Activated CD4-positive, alpha-beta T cell treated with anti-CD3 and anti-CD28 coated beads, Interleukin-2, amount 10 ng/mL, durations not matched to agents 24 days and 14 days (primary cell): ENCODE measurements at places on chromosomes 5 and 9. TPM values are rescaled to one million over a fixed set of nuclear protein-coding genes. Genes with fewer than 3 reads are reported as not detected.
A peak's percentile ranks its signal among the peaks of the same experiment; 100 is the strongest.

- no peak overlapping the region for H3K27ac ChIP-seq
- H3K27me3 ChIP-seq: no peaks in the 10 kb centered on the region
- H3K4me1 ChIP-seq: no peaks in the 10 kb centered on the region
- H3K36me3 ChIP-seq: no peaks in the 10 kb centered on the region
- no peak overlapping the region for H3K4me3 ChIP-seq
Observed at GRCh38 chr5:117177302-117177701, 602.7 kb upstream of the SEMA6A start.

DNA sequence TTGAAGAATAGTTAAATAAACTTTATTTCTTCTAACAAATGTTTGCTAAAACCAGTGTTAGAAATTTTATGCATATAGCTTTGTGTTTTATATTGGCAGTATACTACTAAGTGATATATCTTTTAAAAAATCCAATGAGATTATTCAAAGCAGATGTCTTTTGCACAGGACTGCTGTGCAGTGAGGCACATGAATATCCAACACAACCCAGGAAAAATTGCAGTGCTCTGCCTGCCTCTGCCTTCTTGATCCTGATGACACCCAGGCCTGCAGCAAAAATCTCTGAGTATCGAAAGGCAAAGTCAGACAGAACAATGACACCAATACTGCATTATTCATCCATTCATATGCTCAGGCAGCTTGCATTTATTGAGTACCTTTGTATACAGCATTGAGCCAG is 1076.5 kb upstream of the ARRDC3 start:
- H3K27me3 ChIP-seq: no peaks in the 10 kb centered on the region
- DNase-seq: no peak
- no peaks in the 10 kb centered on the region for H3K4me1 ChIP-seq
- no peak overlapping the region for H3K27ac ChIP-seq

- H3K4me1 ChIP-seq: no peaks in the 10 kb centered on the region
- no peaks in the 10 kb centered on the region for H3K36me3 ChIP-seq
- no peaks in the 10 kb centered on the region for H3K27me3 ChIP-seq
- no peak overlapping the region for H3K27ac ChIP-seq
- H3K4me3 ChIP-seq: no peak overlapping the region
Observed at GRCh38 chr9:114263853-114264510, 58.9 kb upstream of the ORM1 start.

GRCh38 chr5:122978068-122978467 is 58.5 kb downstream of the PPIC start:
- no peak overlapping the region for H3K4me3 ChIP-seq
- peaks cover 4% of the 10 kb centered on the region for H3K27me3 ChIP-seq
- no peaks in the 10 kb centered on the region for H3K4me1 ChIP-seq
- no peaks in the 10 kb centered on the region for H3K36me3 ChIP-seq

DNA sequence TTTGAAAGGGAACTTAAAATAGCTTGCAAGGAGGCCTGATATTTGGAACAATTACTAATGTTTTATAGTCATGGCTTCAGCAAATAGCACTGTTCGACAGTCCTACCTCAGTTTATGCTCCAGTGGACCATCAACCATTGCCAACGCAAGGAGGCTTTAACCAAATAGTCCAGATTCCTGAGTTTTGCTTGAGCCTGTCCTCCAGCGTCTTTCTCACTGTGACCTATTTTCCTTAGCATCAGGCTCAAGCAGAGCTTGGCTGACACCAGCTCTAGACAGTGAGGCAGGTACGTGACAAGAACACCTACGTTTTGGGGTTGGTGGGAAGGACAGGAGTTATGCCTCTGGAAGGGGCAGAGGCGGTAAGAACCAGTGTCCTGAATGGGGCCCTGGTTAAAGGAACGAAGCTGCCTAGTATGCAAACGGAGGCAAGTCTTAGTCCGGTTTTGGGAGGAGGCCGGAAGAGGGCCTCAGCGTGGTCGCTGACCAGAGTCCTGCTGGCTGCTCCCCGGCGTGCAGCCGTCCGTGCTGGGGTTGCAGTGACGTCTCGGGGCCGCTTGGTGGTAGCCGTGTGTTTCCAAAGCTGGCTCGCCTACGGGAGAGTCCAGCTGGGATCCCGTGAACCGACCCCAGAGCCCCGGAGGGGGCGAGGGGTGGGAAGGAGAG is 998 bp upstream of the FGF18 start:
- peak; percentile 88 for DNase-seq
- H3K27ac ChIP-seq: no peak overlapping the region
- H3K4me1 ChIP-seq: peaks cover 13% of the 10 kb centered on the region
- H3K4me3 ChIP-seq: peak overlapping the region; percentile 80
- peaks cover 20% of the 10 kb centered on the region for H3K27me3 ChIP-seq
- peaks cover 8% of the 10 kb centered on the region for H3K36me3 ChIP-seq

GRCh38 chr9:88287972-88288371 is 100.3 kb upstream of the SPIN1 start:
- no peak for DNase-seq
- peaks cover 5% of the 10 kb centered on the region for H3K27me3 ChIP-seq
- H3K4me3 ChIP-seq: no peak overlapping the region
- H3K36me3 ChIP-seq: peaks cover 9% of the 10 kb centered on the region
- H3K4me1 ChIP-seq: peaks cover 3% of the 10 kb centered on the region
- no peak overlapping the region for H3K27ac ChIP-seq

- no peaks in the 10 kb centered on the region for H3K27me3 ChIP-seq
- no peak for DNase-seq
- H3K36me3 ChIP-seq: no peaks in the 10 kb centered on the region
- no peaks in the 10 kb centered on the region for H3K4me1 ChIP-seq
- H3K4me3 ChIP-seq: no peak overlapping the region
- H3K27ac ChIP-seq: no peak overlapping the region
Observed at GRCh38 chr5:45609661-45610060, 86.5 kb downstream of the HCN1 start.

DNA sequence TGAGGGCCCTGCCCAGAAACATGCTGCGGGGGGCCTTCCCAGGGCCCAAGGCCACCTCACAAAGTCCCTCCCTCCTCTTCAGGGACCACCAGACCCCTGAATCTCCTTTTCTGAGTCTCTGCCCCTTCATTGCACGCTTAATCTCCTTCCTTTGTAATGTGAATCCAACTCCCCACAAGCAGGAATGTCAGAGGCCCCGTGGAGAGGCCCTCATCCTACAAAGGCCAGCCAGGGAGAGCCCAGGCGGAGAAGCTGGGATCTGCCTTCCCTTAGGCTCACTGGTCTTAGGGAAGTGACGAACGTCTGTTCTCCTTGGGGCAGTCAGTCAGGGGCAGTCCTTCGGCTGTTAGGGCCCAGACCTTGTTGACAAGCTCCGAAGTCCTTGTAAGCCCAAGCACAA is 2.3 kb downstream of the SMIM33 start:
- no peaks in the 10 kb centered on the region for H3K27me3 ChIP-seq
- DNase-seq: peak; percentile 55
- peaks cover 79% of the 10 kb centered on the region for H3K4me1 ChIP-seq
- peaks cover 33% of the 10 kb centered on the region for H3K36me3 ChIP-seq
- no peak overlapping the region for H3K27ac ChIP-seq

DNA sequence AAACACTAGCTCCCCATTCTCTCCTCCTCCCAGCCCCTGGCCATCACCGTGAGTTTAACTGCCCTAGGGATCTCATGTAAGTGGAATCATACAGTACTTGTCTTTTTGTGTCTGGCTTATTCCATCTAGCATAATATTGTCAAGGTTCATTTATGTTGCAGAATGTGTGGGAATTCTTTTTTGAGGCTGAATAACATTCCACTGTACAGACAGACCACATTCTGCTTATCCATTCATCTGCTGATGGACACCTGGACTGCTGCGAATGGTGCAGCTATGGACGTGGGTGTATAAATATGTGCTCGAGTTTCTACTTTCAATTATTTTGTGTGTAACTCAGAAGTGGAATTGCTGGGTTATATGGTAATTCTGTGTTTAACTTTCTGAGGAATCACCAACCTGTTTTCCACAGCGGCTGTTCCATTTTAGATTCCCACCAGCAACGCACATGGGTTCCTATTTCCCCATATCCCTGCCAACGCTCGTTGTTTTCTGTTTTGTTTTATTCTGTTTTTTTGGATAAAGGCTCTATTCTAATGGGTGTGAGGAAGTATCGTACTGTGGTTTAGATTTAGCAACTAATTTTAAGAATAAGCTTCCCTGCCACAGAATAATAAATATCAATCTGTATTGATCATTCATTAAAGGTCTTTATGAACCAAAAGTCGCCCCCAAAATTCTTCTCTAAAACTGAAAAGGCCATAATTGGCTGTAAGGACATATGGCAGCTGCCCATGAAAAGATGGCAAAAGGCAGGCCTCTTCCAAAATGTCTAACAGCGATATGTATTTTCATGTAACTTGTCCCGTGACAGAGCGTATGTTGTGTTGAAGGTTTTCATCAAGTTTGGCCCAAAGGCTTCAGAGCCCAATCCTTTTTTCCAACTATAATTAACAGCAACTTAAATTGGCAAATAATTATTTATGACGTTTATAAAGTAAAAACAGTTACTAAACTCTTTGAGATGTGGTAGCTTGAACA is 70.3 kb downstream of the DAP start:
- H3K4me3 ChIP-seq: no peak overlapping the region
- H3K4me1 ChIP-seq: peaks cover 6% of the 10 kb centered on the region
- no peak overlapping the region for H3K27ac ChIP-seq
- no peaks in the 10 kb centered on the region for H3K27me3 ChIP-seq

GRCh38 chr9:128150594-128151308 is 1.5 kb downstream of the LCN2 start:
- H3K27ac ChIP-seq: no peak overlapping the region
- no peak overlapping the region for H3K4me3 ChIP-seq
- no peaks in the 10 kb centered on the region for H3K36me3 ChIP-seq
- peaks cover 3% of the 10 kb centered on the region for H3K4me1 ChIP-seq
- DNase-seq: peak; percentile 70

- peaks cover 6% of the 10 kb centered on the region for H3K36me3 ChIP-seq
- H3K4me3 ChIP-seq: peak overlapping the region; percentile 62
- peaks cover 23% of the 10 kb centered on the region for H3K4me1 ChIP-seq
Observed at GRCh38 chr9:98248737-98249474, 6.5 kb downstream of the TBC1D2 start.

DNA sequence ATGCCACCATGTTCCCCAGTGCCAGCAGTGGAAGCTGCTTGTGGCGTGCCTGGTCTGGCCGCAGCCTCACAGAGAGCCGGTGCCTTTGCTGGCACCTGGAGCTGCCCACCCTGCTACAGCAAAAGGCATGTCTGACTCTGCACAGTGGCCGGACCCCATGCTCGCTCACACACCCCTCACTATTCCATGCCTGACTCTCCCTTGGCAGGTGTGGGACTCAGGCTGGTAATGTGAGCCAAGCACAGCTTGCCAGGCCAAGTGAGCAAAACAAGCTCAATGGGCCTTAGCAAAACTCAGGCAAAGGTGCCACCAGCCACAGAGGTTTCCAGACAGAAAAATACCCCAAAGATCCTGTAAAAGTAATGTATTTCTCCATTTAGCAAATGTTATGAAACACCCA is 15.5 kb downstream of the GNA14 start:
- no peak for DNase-seq
- no peak overlapping the region for H3K27ac ChIP-seq
- no peaks in the 10 kb centered on the region for H3K36me3 ChIP-seq
- no peak overlapping the region for H3K4me3 ChIP-seq
- H3K4me1 ChIP-seq: no peaks in the 10 kb centered on the region

- H3K4me3 ChIP-seq: no peak overlapping the region
- H3K27ac ChIP-seq: no peak overlapping the region
- H3K36me3 ChIP-seq: no peaks in the 10 kb centered on the region
- peaks cover 2% of the 10 kb centered on the region for H3K4me1 ChIP-seq
Observed at GRCh38 chr9:134414900-134415425, 88.7 kb downstream of the RXRA start.

DNA sequence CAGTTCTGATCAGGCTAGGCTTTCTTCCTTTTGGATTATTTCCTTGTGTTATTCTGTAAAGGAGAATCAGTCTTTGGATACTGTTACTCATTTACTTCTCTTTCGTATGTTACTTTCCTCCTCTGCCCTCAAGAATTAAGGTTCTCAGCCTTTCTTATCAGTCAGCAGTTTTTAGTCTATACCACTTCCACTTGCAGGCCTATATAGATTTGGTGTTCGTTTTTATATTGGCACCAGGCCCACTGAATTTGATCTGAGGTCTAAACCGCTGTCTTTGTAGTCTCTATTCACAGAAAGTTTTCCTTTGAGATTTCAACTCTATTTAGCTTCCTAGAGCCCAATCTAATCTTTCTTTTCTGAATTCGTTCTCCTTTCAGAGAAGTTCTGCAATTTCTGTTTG is 62.8 kb downstream of the ERBIN start:
- H3K36me3 ChIP-seq: peaks cover 18% of the 10 kb centered on the region
- H3K27ac ChIP-seq: no peak overlapping the region
- H3K4me1 ChIP-seq: peaks cover 6% of the 10 kb centered on the region

GRCh38 chr9:27367921-27368315 is 71.0 kb upstream of the EQTN start:
- H3K4me3 ChIP-seq: no peak overlapping the region
- peaks cover 40% of the 10 kb centered on the region for H3K4me1 ChIP-seq
- H3K36me3 ChIP-seq: no peaks in the 10 kb centered on the region
- peak overlapping the region; percentile 14 for H3K27ac ChIP-seq
- DNase-seq: no peak

DNA sequence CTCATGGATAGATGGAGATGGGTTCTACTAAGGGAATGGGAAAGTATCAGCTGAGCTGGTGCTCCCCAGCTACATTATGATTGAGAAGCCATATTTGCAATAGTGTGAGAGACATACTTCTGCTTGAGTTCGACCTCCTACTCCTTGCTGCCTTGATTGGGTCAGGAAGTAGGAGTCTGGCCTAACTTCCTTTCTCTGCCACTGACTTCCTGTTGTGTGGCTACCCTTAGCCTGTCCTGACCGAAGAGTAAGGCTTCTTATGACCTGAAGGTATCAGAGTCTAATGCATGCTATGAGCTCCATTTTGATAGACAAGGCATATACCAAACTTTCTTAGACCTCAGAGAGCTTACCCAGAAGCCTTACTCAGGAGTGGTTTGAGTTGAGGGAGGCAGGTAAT is 53.9 kb downstream of the OSTF1 start:
- peak overlapping the region; percentile 44 for H3K4me3 ChIP-seq
- peak; percentile 61 for DNase-seq
- peaks cover 78% of the 10 kb centered on the region for H3K36me3 ChIP-seq
- H3K4me1 ChIP-seq: peaks cover 41% of the 10 kb centered on the region
- no peaks in the 10 kb centered on the region for H3K27me3 ChIP-seq
- H3K27ac ChIP-seq: no peak overlapping the region

Gene C9
- total RNA-seq: not detected in 2 replicates

Gene FAM153A
- 12.8 and 13.1 TPM in 2 replicates for total RNA-seq

Gene UGT3A2
- not detected in 2 replicates for total RNA-seq

Gene PCDHGC5
- total RNA-seq: not detected in 2 replicates

Gene FUT7
- total RNA-seq: 0.09 TPM in 1 of 2 replicates, not detected in the other

Gene GAS1
- 0.14 TPM in 2 replicates for total RNA-seq

Gene SLC34A1
- total RNA-seq: not detected in 2 replicates

Gene ARSK
- 3.2 and 4.1 TPM in 2 replicates for total RNA-seq

Gene CATSPER3
- 0.54 and 0.64 TPM in 2 replicates for total RNA-seq

Gene DIAPH1
- total RNA-seq: 225 and 232 TPM in 2 replicates
